KBM-7 (cell line): ENCODE measurements at places on chromosomes 4 and X.

- DNase-seq, result peak; percentile 78
Measured at GRCh38 chr4:116016201-116016600, 902.8 kb upstream of the NDST4 start.

GRCh38 chr4:9847968-9848748 lies 66.7 kb downstream of the DRD5 start:
- DNase-seq, result no peak

DNA sequence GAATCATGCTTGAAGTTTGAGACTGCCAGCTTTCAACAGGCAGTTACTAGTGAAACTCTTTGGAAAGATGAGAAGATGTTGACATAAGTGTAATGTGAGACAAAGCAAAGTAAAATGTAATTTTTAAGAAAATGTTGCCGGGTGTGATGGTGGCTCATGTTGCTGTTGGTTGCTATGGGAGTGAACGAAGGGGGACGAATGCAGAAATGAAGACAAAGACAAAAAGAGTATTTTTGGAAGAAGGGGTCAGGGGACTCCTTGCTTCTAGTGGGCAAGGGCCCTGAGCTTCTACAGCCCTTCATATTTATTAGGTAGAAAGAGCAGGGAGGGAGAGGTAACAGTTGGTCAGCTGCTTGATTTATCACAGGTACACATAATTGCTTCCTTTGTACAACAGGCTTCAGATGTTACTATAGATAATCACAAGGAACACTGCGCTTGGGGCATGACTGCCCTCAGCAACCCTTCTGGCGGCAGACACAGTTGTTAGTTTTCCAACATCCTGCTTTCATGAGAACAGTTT lies 11.9 kb upstream of the UGDH start:
- DNase-seq, result no peak

DNA sequence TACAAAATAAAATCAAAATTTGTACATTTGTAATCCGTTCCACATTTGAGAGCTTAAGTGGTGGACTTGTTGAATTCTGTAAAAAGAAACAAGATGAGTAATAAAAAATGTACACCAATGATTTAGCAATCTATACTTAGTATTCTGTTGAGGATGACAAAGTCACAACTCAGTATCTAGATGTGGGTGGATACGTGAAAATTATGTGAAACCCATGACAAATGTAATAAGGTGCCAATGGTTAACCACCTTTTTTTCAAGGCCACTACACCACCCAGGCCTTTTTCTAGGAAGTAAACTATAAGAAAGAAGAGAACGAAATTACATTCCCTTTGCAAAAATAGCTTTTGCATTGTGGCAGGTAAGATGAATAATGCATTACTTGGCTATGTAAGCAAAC lies 77.0 kb downstream of the ATP8A1 start:
- no peak for DNase-seq

DNA sequence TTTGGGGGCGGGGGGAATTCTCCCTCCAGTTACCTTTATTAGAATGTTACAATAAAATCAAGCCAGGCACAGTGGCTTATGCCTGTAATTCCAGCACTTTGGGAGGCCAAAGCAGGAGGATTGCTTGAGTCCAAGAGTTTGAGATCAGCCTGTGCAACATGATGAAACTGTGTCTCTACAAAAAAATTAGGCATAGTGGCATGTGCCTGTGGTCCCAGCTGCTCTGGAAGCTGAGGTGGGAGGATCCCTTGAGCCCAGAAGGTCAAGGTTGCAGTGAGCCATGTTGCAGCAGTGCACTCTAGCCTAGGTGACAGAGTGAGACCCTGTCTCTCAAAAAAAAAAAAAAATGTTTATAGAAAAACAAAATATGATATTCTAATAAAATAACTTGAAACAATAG lies 5.3 kb upstream of the UBE2D3 start:
- no peak for DNase-seq

DNA sequence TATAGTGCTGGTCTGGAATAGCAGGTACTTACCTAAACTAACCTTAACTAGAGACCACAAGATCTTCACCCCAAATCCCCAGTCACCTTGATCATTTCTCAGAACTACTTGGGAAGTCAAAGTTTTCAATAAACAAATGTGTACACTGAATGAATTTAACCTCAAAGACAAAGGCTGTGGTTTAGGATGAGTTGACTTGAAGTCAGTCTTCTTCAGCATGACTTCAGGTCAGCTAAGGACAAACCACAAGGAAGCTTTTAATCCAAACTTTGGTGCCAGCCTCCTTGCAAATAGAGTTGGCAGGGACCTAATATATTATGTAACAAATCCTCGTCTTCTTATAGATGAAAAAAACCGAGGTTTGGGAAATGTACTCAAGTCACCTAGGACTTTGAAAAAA lies 21.2 kb upstream of the VCX2 start:
- DNase-seq, result no peak

DNA sequence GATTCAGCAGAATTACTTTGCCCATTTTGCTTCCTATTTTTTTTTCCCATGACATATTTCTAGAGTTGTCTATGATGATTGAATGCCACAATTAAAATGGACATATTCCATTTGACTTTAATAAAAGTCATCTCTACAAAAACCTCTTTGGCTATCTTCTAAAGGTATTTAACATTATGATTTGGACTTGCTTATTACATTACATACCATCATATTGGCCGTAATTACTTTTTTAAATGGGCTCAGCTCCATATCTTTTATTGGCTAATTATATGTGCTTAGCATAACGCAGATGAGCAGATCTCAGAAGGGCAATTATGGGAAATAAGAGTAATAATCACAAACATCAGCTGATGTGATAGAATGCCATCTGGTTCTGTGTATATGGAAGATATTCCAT lies 4.5 kb upstream of the LNX1 start:
- no peak for DNase-seq

DNA sequence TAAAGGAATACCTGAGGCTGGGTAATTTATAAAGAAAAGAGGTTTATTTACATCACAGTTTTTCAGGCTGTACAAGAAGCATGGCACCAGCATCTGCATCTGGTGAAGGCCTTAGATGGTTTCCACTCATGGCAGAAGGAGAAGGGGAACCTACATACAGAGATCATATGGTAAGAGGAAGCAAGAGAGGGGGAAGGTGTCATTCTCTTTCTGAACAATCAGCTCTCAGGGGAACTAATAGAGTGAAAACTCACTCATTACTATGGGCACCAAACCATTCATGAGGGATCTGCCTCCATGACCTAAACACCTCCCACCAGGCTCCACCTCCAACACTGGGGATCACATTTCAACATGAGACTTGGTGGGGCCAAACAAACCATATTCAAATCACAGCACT lies 61.7 kb upstream of the PPP1R2C start:
- DNase-seq, result no peak

DNA sequence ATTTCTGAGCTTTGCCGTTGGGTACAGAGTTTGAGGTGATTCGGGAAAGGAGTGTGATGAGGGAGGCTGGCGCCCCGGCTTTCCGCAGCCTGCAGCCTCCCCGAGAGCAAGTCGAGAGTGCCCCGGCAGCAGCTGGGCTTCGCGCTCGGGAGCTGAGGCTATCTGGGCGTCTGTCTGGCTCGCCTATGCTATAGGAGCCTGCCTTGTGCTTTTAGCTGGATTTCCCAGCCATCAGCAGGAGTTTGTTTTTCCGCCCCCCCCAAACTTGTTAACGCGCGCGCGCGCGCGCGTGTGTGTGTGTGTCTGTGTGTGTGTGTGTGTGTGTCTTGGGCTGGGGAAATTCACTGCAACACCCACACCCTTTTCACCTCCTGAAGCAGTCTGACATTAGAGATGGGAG lies 765 bp upstream of the DGKK start:
- no peak for DNase-seq

DNA sequence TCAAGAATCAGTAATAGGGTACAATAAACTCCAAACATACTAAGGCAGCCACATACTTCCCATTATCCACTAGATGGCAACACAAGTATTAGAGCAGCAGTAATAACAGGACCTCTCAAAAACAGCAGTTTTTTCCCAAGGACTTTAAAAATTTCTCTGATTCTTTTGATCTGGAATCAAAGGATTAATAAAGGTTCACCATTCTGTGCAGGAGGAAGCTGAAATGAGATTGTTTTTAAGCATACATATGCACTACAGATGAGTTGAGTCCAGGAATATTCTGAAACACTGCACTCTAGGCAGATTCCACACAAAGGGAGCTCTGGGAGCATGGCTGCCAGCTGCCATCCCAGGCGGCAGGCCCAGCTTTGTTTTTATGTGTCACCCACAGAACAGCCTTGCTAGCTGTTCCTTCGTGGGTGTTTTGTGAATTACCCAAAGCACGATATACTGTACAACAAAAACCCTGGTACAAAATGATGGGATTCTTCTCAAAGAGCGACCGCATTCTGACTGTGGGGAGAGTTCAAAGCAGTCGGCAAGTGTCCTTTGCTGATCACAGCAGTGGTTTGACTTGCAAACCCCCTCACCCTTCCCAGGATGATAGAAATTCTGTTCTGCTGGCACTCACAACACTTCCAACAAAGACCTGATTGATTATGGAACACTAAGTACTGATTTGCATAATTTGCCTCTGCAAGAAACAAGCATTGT lies 61.0 kb downstream of the STX18 start:
- no peak for DNase-seq

DNA sequence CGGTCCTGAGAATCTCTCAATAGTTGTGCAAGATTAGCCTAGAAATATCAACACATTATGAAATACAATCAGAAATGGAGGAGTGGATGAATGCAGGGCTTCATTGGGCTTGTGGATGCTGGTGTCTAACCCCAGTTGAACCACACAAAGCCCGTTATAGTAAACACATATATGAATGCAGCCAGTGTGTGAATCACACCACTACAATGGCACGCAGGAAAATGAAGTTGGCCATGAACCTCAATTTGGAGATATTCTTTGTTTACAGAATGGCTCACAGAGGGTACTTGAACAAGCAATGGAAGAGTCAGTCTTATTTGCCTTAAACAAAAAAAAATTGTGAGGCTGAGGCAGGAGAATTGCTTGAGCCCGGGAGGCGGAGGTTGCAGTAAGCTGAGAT lies 57.8 kb downstream of the SOD3 start:
- DNase-seq, result no peak

GRCh38 chr4:132417220-132417619 lies 731.9 kb upstream of the PCDH10 start:
- no peak for DNase-seq

- no peak for DNase-seq
Measured at GRCh38 chr4:100504086-100504874, 13.5 kb downstream of the EMCN start.

GRCh38 chr4:57220734-57221133 lies 110.5 kb upstream of the IGFBP7 start:
- no peak for DNase-seq

GRCh38 chrX:130108647-130109428 lies 1.5 kb downstream of the ELF4 start:
- DNase-seq, result peak; percentile 80

DNA sequence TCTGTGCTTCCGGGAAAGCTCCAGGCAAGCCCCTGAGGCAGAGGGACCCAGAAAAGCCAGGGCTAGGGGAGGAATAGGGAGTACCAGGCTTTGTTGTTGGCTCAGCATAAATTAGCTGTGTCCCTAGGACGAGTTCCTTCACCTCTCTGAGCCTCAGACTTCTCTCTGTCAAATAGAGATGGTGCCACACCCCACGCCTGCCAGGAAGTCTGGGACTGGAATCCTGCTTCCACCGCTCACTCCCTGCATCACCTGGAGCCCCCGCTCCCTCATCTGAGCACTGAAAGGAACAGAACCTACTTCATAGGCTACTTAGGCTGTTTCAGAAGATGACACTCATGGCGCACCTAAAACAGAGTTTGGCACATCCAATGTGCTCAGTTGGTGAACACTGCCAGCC lies 8.1 kb upstream of the JAKMIP1 start:
- no peak for DNase-seq

GRCh38 chrX:139936259-139936658 lies 3.4 kb upstream of the ATP11C start:
- peak; percentile 63 for DNase-seq

DNA sequence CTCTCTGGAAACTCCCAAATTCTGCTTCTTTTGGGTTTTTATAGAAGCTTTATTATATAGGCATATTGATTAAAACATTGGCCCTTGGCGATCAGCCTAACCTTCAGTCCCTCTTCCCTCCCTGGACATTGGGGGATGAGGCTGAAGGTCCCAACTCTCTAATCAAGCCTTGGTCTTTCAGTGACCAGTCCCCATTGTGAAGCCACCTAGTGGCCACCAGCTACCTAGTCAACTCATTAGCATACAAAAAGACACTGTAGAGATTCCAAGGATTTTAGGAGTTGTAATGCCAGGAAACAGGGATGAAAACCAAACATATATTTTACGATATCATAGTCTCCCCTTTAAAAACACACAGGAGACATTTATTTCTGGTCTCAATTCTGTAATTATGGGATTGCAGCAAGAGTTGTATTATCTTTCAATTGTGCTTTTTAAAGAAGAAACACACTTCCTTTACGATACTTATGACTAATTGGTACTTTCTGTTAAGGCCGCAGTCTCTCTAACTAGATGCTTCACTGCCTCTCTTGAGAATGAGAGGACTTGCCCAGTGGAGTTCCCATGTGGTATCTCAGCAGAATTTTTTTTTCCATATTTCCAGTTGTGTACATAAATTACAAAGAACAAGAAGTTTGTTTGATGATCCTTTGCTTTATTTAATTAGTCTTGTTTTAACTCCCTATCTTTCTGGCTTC lies 58.2 kb downstream of the WDR17 start:
- peak; percentile 18 for DNase-seq

- no peak for DNase-seq
Measured at GRCh38 chr4:60384516-60384915, 815.6 kb upstream of the ADGRL3 start.

GRCh38 chrX:13087322-13088155 lies 43.1 kb upstream of the FAM9C start:
- DNase-seq, result peak; percentile 96

DNA sequence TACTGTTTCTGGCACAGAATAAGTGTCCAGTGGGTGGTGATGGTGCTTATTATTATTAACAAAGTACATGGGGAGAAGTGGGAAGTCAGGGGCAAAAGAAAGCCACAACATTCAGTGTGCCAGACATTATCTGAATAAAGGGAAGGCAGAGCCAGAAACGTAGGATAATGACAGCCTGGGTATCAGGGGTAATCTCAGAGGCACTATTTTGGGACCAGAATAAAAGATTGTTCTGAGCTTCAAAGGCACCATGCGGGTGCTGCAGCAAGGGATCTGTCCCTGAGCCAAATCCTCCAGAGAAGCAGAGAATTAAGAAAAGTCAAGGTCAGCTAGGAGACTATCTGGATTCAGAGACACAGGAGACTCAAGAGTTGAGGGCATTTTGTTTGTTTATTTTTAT lies 328.8 kb upstream of the GATB start:
- no peak for DNase-seq

DNA sequence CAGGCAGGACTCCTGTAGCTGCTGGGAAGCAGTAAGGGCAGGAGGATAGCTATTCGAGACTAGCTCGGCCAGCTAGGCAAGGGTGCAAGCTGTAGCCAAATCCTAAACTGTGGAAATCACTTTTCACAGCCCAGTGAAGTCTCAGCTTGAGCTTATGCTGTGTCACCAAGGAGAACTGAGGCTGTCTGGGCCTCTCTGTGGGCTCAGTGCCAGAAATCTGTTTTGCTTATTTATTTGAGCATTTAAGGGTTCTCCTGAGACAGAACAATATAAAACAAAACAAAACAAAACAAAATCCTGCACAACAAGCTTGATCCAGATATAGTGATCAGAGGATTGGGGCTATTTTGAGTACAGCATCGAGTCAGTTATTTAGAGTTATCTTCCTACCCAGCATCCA lies 97.5 kb downstream of the FANCB start:
- no peak for DNase-seq

- peak; percentile 41 for DNase-seq
Measured at GRCh38 chrX:150897421-150898320, 797 bp downstream of the CD99L2 start.
